Right ventricle myocardium superior (tissue), 1 donor: ENCODE measurements at places on chromosomes 4 and X. TPM values are rescaled to one million over a fixed set of nuclear protein-coding genes. Genes with fewer than 3 reads are reported as not detected.

- DNase-seq, result no peak
Measured at GRCh38 chrX:53637479-53637878, 49.0 kb downstream of the HUWE1 start.

GRCh38 chr4:186204103-186204559 lies 12.8 kb downstream of the CYP4V2 start:
- DNase-seq, result no peak

- DNase-seq, result peak; percentile 51
Measured at GRCh38 chrX:64204701-64205440, 637 bp downstream of the AMER1 start.

- DNase-seq, result no peak
Measured at GRCh38 chr4:173626277-173626676, 96.2 kb upstream of the HAND2 start.

CDKL5 gene
- total RNA-seq, result 8.5 TPM

MSANTD1 gene
- total RNA-seq, result 0.54 TPM
